ENCODE measurements at places on chromosomes 12 and 14.

GRCh38 chr14:54364555-54365415 is 32.0 kb upstream of the CDKN3 start:
- DNase-seq = no peak

DNA sequence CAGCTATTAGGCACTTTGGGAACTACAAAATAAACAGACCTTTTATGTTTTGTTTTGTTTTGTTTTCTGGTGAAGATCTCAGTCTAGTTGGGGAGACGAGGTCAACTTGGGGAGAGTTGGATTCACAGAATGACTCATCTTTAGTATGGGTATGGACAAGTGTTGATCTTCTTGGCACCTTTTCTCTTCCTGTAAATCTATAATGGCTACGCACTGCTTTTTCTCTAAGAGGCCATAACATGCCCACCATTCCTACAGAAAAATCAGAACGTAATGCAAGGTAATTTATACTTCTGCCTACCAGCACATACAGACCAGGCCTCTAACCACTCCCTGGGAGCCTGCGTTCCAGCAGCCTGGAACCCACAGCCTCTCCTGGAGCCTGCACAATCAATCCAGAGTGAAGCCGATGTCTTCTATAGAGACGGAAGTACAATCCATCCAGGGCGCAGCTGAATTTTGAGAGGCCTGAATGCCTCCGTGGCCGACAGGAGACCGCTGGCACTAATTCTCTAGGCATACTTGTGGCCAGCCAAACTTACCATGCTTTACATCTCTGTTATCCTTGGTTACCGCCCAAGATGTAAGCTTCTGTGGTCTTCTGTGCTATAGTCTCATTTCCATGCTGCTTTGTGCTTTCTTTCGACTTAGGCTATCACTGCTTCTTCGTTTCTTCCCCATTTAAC is 717 bp downstream of the PPHLN1 start:
- DNase-seq = no peak

- DNase-seq = no peak
These were observed 91.0 kb downstream of the SLC8A3 start for GRCh38 chr14:70097576-70098249.

GRCh38 chr12:130847112-130847511 is 8.1 kb upstream of the STX2 start:
- DNase-seq = no peak

DNA sequence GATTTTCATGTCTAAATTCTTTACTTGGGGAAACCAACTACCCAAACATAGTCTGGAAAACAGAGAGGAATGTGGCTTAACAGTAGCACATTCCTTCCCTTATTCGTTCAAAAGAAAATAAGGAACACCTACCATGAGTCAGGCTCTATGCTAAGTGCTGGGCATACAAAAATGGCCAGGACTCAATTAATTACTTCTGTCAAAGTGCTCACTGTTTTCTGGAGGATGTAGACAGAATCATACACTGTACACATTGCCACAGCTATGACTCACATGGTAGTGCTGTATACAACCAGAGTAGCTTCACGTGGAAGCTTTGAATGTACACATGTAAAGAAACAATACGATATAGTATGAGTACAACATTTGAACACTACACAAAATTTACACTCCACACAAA is 50.1 kb downstream of the SLC25A21 start:
- DNase-seq = no peak

DNA sequence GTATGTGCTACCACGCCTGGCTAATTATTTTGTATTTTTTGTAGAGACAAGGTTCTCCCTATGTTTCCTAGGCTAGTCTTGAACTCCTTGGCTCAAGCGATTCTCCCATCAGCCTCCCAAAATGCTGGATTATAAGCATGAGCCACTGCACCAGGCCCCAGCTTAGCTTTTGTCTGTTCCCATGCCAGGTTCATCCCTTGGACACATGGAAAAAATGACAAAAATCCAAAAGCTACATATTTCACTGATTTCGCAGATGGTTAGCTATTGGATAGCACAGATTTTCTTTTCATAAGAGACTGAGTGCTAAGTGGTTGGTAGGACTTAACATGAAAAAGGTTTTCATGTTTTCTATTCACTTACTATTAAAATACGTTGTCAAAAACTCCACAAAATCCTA is 286.6 kb upstream of the KITLG start:
- DNase-seq = no peak

GRCh38 chr12:19351346-19351745 is 87.9 kb upstream of the AEBP2 start:
- no peak for DNase-seq

- DNase-seq = no peak
These were observed 160.6 kb downstream of the ZFP36L1 start for GRCh38 chr14:68632054-68632895.

GRCh38 chr14:56806760-56807159 is 3.5 kb downstream of the OTX2 start:
- DNase-seq = no peak

DNA sequence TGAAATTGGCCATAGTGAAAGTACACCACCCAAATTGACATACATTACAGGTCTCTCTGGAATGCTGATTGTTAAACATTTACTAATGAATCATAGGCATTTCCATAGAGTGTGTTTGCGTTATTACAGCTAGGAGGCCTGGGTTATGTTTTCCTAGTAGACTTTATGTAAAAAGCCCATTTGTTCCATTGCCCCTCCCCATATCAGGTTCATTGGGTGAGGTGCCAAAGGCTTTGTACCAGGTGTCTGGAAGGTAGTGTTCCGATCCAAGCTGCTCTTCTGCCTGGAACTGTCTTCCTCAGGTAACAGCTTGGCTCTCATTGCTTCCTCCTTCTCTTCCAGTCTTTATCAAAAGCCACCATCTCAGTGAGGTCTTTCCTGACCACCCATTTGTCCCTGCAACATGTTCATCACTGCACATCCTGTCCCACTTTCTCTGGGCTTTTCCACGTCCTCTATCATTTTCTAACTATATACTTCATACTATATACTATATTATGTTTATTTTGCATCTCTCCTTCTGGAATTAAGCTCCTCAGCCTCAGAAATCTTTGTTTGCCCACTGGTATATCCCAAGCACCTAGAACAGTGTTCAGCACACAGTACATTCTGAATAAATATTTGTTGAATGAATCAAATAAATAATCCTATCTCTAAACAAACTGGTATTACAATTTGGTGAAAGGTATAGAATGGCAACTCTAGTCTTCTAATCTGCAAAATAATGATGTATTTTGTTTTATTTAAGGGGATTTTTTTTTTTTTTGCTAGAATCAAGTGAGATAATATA is 252.3 kb downstream of the KTN1 start:
- no peak for DNase-seq

DNA sequence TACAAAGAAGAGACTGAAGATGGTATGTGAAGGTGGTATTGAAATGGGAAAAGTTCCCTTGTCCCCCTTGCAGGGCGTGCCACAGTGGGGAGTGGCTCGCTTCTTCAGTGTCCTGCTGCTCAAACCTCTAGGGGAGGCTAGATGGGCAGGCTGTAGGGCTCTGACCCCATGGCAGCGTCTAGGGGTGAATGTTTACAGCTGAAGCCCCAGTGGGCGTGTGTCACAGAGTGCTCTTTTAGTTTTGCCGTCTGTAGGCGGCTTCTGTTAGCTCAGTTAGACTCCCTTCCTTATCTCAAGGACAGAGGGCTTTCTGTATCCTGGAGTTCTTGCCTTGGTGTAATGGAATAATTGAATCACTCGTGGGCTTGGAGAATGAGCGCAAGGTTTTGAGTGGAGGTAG is 266.2 kb downstream of the RAD51B start:
- no peak for DNase-seq

GRCh38 chr14:76812093-76812421 is 625 bp downstream of the ANGEL1 start:
- DNase-seq = no peak

- DNase-seq = no peak
These were observed 15.4 kb upstream of the SMCO2 start for GRCh38 chr12:27431185-27431584.

GRCh38 chr14:75370416-75371205 is 57.2 kb upstream of the JDP2 start:
- DNase-seq = no peak

DNA sequence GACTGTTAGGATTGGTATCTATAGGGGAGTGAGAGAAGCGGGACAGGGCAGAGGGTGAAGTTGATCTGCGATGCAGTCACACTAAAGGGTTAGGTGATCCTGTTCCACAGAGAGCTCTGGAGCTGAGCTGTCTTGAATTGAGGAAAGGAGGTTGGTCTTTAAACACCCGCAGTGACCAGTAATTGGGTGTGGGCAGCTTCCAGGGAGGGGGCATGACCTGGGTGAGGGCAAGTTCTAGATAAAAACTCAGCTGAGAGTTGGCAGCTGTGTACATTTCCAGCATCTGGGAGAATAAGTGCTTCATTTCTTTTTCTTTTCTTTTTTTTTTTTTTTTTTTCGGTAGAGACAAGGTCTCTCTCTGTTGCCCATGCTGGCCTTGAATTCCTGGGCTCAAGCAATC is 35.1 kb downstream of the RDH12 start:
- DNase-seq = no peak

DNA sequence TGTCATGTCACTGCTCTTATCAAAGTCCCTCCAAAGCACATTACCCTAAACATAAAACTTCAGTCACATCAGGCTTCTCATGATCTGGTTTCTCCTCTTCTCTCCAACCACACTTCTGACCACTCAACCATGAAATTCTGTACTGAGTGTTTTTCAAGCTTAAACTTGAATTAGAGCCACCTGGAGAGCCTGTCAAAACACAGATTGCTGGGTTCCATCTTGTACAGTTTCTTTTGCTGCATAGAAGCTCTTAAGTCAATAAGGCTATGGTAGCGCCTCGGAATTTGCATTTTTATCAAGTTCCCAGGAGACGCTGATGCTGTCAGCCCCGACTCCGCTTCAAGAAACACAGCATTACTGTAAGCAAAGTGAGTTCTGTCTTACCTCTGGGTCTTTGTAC is 16.4 kb upstream of the SRRM4 start:
- no peak for DNase-seq

GRCh38 chr14:91283666-91284065 is 39.2 kb upstream of the GPR68 start:
- DNase-seq = no peak

DNA sequence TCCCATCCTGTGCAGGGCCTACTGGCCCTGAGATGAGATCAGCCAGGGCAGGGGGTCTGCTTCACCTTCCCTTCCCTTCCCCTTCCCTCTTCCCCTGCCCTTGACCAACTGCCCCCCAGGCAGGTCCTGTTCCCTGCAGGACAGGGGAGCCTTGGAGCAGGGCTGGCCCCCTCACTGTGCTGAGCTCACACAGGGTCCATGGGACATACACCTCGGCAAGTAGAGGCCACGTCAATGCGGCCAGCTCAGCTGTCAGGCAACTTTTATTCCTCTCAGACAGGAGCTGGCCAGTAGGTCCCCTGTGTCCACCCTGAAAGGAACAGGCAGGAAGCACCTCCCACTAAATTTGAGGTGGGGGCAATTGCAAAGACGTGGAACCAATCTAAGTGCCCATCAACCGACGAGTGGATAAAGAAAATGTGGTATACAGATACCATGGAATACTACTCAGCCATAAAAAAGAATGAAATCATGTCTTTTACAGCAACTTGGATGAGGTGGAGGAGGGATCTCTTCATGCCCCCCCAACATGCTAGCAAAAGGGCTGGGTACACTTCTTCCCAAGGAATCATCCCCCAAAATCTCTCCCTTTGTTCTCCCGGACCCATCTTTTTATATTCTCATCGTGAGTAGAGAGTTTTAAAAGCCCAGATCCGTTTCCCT is 148.7 kb downstream of the BCL11B start:
- DNase-seq = no peak

DNA sequence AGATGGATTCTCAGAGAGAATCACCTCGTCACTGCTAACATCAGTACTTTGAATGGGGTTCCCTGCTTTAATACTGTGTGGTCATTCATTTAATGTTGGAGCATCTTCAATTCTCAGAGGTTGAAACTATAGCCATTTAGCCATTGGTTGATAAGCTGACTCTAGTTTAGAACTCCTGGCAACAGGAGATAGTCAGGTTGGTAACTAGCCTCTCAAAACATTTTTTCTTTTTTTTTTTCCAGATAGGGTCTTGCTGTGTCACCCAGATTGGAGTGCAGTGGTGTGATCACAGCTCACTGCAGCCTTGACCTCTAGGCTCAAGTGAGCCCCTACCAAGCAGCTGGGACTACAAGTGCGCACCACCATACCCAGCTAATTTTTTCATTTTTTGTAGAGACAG is 3.5 kb upstream of the NCKAP5L start:
- no peak for DNase-seq

DNA sequence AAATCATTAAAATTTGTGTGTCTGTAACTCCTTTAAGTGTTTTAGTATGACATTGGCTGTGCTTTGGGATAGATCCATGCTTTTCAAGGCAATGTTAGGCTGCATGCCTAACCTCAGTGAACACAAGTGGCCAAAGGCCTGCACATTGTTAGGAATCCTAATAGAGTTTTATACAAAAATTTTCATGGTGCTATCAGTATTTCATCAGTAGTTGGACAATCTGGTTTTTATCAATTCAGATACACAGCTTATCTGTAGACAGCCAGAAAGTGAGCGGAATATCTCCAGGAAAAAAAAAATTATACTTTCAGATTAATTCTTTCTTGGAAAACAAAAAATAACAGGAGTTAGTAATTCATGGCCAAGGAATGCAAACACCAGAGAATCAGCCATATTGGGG is 324.0 kb upstream of the PDE3A start:
- no peak for DNase-seq

DNA sequence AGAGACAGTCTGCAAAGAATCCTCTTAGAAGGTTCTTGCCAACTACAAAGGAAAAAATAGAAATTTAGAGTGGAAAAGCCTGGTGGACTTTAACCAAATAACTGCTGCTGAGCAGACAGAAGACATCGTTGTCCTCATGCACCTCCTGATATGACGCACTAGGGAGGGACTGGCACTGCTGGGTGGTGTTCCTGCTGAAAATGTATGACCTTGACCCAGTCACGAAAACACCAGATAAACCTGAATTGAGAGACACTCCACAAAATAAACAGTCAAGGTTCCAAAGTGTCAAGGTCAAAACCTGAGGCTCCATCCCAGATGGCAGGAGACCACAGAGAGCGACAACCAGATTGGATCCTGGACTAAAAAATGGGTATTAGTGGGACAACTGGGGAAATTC is 61.9 kb downstream of the CHGA start:
- DNase-seq = no peak

DNA sequence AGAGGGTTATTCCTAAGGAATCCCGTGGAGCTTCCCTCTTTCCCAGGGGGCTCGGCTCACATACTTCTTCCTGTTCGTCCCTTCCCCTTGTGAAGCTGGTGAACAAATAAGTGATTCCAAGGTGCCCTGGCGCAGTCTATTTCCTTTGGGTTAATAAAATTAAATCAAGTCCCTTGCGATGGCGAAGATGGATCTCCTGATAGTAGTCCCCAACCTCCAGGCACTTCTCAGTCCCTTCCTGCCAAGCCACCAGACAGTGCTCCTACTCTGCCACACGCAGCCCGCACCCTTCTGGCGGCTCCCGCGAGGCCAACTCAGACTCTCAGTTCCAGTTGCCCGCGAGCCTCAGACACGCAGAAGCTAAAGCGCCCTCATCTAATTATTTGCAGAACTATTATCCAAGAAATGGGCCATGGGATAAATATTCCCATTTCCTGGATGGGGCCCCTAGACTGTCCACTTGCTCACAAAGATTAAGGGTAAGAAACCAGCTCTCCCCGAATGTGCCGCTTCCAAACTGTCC is 2.4 kb upstream of the SIX6 start:
- DNase-seq = no peak
